ENCODE measurements at places on chromosomes 1 and 21.

- DNase-seq: no peak
Measured at GRCh38 chr1:32307324-32307723, 15.4 kb downstream of the HDAC1 start.

- DNase-seq: no peak
Measured at GRCh38 chr1:58983162-58983561, 199.3 kb upstream of the JUN start.

GRCh38 chr1:167645140-167645541 lies 15.1 kb downstream of the RCSD1 start:
- DNase-seq: no peak

DNA sequence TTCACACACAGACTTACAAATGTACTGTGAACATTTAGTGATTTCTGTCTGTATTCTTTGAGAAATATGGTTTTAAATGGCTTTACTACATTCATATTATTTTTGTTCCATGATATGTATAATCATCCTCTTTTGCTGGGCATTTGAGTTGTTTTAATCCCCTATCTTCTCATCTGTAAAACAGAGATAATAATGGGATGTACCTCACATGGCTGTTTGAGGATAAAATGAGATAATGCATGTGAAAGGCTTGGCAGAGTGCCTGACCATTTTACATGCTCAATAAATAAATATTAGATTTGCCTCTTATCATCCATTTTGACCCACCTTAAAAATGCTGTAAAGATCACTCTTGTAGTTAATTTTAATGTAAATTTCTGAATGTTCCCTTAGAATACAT lies 197.2 kb downstream of the C1orf94 start:
- no peak for DNase-seq

DNA sequence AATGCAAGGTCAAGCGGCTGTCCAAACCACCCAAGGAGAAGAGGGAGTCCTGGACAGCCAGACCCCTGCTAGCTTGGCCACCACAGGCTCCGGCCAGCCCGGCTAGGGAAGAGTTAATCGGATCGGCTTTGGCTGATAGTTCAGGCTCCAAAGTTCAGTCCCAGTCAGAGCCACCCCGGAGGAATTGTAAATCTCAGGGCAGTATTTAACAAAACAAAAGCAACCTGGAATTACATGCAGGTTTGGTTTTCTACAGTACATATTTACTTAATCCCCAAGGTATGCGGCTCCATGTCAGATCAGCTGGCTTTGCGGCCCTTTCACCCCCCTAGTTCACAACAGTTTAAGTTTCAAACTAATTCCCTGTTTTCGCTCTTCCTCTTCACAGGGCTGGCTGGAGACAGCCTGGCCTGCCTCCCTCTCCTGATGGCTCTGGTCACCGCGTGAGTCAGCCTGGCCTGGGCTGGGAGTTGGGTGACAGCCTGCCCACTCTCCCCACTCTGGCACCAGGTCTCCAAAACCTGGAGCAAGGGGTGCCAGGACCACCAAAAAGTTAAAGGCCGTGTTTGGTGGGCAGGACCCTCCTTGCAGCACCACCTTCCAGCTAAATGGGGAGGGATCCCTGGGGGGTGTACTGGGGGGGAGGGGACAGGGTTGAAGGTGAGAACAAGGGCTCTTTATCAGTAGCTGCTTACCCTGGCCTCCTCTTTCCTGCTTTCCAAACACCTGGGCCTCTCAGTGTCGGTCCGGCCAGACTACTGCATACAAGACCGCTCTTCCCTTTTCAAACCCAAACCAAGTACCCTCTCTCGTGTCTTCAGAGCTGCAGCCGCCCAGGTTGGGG lies 1.9 kb downstream of the DHRS3 start:
- DNase-seq: no peak

DNA sequence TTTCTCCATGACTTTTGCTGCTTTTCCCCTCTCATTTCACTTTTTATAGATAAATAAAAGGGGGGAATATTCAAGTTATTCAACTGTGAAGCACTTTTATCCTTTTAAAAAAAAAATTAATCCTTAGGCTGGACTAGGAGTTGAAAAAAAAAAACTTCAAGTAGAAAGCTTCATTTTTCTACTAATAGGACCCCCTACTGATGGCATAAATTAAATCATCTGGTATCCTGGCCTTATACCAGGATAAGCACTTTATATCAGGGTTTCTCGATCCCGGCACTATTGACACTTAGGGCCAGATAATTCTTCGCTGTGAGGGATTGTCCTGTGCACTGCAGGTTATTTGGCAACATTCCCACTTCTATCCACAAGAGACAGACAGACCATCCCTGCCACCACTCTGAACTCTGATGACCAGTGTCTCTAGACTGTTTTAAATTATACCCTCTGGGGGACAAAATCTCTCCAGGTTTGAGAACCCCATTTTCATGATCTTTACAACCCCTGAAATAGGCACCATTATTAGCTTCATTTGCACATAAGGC lies 17.6 kb downstream of the USP33 start:
- DNase-seq: no peak

GRCh38 chr1:240414237-240414636 lies 197.7 kb downstream of the GREM2 start:
- DNase-seq: no peak

DNA sequence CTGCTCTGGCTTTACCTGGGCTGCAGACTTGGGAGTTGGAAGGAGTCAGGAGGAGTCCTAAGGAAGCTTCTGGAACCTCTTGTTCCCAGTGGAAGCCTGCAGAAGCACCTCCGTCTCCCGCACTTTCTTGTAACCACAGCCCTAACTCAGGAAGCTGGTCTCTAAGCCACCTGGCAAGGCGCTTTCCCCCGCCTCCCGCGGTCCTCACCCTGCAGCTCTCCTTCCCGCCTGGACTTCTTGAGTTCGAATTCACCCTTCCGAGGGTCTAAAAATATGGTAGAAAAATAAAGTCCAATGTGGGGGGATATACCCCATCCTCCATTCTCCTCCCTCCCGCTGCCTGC lies 15.1 kb downstream of the PAX7 start:
- DNase-seq: no peak

GRCh38 chr1:201566933-201567801 lies 28.2 kb downstream of the NAV1 start:
- no peak for DNase-seq

DNA sequence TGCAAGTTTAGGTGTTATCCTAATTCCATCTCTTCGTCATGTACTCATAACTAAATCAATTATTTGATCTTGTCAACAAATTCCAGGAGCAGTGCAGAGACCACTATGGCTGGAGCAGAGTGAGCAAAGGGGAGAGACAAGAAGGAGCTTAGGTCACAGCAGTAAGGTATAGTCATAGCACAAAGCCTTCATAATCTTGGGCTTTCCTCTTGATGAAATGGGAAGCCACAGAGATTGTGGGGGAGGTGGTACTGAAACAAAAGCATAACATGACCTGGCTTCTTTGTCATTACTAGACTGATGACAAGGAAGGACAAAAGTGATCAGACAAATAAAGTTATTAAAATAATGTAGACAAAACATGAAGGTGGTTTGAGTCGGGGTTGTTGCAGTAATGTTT lies 60.1 kb upstream of the PTGS2 start:
- no peak for DNase-seq
